ENCODE measurements at places on chromosomes 12 and 14.

- no peak for DNase-seq
Measured at GRCh38 chr12:30396576-30396975, 299.1 kb downstream of the IPO8 start.

GRCh38 chr12:123715195-123715594 is 3.0 kb downstream of the ATP6V0A2 start:
- DNase-seq: no peak

DNA sequence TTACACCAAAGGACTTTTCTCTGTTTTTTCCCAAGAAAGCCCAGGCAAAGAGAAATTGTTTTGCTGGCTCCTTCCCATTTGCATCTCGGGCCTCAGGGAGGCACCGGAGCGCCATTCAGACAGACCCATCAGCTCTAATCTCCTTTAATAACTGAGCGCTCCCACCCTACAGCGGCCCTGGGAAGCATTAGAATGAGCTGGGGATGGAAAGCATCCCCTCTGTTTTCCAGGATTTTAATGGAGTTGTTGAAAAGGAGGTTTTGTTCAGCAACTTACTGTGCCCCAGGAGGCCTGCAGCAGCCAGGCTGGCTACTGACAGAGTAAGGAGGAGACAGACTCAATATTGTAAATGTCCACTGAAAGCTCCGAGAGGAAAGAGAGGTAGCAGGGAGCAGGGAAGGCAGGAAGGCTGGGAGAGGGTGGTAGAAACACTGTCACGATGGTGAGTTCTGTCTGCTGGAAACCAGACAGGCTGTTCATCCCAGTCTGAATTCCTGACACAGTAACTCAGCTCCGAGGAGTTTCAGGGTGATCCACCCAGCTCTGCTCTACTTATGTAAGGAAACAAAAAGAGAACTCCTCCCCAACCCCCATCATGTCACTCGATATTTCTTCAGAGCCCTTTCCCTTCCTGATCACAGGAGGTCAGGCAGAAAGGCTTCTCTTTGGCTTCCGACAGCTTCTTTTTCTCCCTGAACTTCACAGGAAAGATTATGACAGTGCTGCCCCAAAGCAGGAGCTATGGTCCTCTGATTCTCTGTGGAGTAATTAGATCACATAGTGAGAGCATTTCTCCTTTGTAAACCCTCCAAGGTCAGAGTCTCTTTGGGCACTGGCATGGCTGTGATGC is 62.5 kb upstream of the TMEM132D start:
- DNase-seq: no peak

DNA sequence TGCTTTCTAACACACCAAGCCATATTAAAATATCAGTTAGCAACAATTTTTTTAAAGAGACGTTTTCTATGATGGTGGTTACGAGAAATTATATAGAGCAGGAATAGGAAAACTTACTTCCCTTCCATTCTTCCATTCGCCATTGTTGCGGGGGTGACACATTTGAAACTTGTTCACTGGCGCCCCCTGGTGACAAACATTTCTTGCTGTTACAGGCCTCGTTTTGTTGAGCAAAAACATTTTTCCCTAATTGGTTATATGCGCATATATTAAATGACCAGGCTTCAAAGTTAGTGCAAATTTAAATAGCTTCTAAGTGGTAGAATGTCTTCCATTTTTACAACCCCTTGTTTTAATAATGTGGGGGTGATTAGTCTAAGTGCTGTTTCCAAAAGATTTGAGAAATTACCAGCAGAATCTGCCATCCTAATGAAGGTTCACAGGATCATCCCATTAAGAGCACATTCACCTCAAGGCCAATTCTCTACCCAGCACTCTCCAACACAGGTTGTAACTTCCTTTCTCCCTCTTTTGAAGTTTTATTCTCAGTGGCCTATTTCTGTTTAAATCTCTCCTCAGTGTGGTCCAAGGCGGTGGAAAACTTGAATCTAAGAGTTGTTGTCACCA is 1124.7 kb downstream of the FLRT2 start:
- no peak for DNase-seq

DNA sequence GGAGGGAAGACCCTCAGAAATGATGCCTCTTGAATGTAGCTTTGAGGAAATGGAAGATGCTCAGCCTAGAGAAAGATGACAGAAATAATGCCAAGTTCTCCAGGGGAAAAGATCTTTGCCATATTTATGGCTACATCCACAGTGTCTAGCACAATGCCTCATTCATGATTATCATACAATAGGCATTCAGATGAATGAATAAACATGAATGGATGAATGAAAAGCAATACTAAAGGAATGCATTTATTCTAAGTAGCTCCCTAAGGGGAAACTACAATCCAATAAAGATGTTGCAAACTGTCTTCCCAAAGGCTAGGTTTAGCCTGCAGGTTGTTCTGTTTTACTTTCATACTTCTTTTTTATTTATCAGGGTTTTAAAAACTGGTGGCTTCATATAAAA is 12.0 kb downstream of the TMTC1 start:
- DNase-seq: no peak

DNA sequence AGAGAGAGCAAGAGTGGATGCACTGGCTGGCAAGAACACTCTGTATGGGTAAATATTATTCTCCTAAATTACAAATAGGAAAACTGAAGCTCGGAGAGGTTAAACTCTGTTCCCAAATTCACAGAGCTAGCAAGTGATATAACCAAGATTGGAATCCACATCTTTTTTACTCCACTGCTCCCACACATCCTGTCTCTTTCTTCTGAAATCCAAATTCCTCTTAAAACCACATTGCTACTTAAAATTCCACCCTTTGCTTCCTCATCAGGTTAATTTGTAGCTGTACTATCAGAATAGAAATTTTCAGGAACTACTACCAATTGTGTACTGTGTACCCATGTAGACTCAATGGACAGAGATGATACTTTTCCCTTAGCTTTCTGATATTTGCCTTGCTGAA is 74.4 kb downstream of the ARMH4 start:
- DNase-seq: no peak

DNA sequence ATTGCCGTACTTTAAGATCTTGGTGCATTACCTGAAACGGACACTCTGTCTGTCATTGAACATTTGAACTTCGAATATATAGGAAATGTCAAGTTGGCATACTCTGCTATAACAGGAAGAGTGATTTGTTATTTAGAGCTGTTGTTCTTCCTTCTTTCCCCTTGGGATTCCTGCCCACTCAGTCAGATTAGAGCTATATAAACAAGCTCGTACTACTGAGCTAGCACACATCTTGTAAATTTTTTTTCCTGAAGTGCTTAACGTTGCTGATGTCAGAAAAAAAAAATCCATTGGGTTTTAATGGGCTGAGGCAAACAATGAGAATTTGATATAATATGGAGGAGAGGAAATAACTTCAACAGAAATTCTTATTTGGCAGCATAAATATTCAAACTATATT is 26.8 kb downstream of the RGS6 start:
- no peak for DNase-seq

GRCh38 chr12:27237790-27238771 is 6.0 kb upstream of the STK38L start:
- no peak for DNase-seq

DNA sequence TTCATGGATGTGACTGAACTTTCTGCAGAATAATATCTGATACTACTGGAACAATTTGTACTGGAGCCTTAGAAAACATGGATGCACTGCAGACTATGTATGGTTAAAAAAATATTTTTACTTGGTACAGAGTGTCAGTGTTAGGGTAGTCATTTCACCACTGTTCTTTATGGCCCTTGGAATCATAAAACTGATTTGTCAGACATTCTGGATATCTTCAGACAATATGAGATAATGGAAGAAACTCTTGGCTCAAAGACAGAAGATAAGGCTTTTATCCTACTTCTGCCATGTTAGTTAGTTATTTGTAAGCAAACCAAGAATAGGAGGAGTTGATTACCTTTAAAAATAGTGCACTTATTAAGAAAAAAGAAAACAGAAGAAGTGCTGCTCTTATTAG is 209.4 kb downstream of the LRIG3 start:
- no peak for DNase-seq

DNA sequence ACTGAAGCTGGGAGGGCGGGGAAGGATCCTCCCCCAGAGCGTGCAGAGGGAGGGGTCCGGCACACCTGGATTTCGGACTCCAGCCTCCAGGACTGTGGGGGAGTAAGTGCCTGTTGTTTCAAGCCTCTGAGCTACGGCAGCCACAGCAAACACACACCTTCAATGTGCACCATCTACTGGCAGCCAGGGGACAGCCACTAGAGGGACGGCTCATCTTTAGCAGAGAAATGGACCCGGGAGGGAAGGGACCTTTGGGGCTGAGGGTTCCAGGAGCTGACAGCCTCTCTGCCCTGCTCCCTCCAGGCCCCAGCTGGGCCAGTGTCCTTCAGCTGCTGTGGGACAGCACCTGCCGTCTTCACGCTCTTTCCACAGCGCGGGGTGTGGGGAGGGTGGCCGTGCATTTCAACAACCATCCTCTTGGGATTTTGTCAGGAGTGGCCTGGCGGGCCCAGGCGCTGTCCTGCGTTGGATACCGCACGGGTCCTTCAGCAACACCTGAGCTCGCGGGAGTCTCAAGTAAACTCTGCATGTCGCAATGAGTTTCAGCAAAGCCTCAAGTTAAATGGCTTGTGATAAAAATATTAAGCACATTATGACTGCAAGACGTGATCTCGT is 209.2 kb upstream of the C14orf180 start:
- no peak for DNase-seq

DNA sequence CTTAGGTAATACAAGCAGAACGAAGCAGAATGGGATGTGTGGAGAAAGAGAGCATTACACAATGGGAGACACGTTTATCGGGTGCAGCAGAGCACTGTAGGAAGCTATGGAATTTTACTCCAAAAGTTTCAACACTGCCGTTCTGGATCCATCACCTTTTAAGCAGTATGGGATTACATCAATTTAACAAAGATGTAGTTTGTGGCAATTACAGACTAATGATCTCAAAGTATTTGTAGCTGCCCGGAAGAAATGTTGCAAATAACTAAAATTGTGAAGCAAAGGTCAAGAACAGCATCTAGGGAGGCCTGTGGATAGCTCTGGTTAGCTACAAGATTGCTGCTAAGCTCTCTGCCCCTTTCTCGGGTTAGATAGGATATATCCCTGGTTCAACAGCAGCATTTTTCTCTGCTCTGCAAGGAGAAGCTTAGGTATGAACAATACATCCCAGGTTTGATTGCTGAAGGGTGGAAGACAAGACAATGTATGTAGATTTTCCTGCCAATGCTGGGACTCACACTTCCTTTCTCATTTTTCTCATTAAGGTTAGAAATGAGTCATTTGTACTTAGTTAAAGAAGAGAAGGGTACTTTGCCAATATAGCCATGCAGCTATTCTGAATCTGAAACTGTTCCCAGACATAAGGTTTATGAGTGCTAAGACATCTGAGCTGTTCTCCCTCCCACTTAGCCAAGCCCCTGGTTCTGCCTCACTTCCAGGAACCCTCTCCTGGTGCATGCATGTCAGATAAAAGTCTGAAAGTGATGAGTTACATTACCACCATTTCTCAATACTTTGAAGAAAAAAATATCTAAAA is 75.0 kb upstream of the HIF1A start:
- DNase-seq: no peak

GRCh38 chr12:65414526-65414925 is 136.0 kb downstream of the MSRB3 start:
- no peak for DNase-seq

DNA sequence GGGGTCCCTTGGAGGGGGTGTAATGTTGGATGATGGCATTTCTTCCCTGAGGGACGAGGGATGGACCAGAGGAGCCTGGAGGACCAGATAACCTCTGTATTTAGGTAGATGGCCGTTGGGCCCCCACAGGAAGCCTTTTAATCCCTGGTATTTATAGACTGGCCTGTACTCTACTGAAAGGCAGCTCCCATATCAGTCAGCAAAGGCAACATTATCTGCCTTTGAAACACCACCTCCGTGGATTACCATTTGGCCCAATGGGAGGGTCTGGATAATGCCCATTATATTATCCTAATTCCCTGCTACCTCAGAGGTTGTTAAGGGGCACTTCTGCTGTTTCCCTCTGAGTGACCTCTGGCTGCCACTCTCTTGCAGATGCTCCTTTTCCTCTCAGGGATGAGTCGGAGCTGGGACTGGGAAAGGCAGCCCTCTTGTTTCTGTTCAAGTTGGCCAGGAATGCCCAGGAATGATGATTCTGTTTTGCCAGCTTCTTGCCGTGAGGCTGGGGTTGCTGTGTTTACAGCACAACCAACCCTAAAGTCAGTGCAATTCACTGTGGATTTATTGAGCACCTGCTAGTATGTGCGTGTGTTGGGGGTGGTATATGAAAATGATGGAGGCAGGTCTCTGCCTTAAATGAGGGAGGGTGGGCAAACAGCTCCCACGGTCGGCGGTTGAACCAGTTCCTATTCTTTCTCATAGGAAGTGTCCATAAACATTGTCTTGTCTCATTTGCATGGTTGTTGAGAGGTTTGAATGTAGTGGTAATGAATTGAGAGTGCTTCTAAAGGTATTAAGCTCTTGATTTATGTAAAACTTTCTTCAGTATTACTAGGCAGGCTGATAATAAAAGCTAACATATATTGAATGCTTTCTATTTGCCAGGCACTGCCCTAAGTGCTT is 18.1 kb downstream of the SUSD6 start:
- no peak for DNase-seq

- DNase-seq: no peak
Measured at GRCh38 chr12:75656648-75657047, 145.2 kb upstream of the KRR1 start.

DNA sequence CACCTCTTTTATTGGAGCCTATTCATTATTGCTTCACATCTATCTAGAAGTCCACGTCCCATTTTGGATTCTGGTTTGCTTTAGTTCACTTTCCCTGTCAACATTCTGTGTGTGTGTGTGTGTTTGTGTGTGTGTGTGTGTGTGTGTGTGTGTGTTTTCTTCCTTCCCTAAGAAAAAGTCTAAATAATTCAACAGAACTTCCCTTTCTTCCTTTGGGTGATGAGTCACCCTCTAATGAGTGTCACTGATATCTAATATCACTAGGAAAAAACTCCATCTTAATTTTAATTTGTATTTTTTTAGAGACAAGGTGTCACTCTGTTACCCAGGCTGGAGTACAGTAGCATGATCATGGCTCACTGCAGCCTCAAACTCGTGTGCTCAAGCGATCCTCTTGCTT is 234.2 kb downstream of the TTC8 start:
- DNase-seq: no peak

GRCh38 chr12:103791350-103791920 is 49.6 kb downstream of the NT5DC3 start:
- no peak for DNase-seq

DNA sequence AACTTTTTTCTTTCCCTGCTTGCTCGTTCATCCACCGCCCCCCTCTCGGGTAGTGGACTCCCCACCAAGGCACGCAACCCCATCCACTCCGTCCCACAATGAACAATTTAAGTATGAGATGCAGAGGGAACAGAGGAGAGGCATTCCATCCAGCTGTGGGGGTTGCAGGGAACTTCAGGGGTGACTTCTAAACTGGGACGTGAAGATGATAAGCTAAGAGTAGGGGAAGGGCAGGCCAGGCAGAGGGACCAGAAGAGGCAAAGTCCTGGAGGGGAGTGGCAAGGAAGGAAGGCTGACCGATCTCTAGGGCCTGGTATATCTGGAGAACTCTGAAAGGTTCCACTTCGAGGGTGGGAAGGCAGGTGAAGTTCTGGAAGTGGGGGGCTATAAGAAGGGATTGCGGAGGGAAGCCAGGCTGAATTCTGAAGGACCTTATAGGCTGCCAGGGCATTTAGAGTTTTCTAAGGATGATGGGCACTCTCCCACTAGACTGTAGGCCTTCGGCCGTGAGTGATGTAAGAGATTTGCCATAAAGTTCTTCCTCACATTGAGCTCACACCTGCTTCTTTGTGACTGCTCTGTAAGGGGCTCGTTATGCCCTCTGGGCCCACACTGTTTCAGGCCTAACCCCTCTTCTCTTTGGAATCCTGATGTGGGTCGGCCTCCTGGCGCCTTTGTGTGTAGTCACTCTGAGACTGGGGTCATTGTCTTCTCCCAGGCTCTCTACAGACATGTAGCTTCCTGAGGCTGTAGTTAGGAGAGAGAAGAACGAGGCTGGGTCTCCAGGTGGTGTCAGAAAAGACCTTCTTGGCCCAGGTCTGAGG is 12.1 kb downstream of the NFATC4 start:
- DNase-seq: no peak

Data from cortex of kidney (tissue), 1 donor.